ENCODE measurements at places on chromosomes 2 and 18.
A peak's percentile ranks its signal among the peaks of the same experiment; 100 is the strongest.

DNA sequence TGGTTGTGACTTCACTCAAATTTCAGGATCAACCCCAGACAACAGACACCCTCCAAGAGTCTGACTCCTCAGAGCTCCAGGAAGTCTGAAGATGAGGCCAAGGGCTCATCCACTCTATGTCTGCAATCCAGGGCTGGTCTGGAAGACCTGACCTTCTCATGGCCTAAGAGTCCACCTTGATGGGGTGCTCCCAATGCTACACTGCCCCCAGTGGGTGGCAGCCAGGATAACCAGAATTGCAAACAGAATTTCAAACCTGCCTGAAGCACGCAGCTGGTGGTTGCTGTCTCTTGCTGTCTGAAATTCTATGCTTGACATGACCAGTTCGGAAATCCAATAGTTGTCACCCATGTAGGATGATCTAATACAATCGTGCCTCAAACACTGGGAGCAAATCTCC, 96.0 kb downstream of the UXS1 start:
- DNase-seq = no peak

- DNase-seq = no peak
Observed at GRCh38 chr2:40127890-40128557, 323.9 kb downstream of the SLC8A1 start.

DNA sequence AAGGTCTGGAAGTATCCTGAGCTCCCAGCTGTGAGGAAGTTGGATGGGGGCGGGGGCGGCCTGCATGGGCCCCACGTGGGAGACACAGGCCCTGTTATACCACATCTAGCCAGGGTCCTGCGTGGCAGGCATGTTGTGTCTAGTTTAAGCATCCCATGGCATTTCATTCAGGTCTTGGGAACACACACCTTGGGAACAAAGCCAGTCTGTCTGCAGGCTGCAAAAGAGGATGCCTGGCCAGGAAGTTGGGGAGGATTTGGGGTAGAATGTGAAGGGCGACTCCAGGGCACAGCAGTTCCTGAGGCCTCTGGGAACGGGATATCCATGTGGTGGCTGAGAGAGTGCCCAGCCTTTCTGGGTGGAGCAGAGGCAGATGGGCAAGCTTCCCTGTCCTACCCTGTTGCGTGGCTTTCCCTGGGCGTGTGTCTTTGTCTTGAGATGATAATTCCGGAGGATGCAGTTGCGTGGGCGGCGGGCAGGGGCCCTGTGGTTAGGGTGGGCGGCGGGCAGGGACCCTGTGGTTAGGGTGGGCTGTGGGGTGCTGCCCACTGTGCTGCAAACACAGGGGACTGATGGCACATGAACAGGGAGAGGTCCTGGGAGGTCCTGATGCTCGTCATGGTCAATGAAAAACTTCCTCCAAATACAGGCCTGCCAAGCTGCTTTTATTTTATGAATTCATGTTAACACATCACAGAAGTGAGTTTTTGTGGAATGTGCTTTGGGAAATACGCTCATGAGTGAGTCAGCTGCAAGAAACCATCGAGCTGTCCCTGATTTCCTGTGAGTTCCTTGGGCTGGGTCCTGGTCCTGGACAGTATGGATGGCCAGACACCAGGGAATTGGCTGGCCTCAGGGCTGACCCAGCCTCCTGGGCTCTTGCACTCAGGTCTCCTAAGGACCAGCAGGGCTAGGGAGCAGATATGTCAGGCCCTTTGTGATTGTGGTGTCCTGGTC, 90.0 kb upstream of the HS6ST1 start:
- DNase-seq = no peak

- no peak for DNase-seq
Observed at GRCh38 chr18:2102022-2102421, 469.3 kb downstream of the METTL4 start.

- DNase-seq = no peak
Observed at GRCh38 chr18:48862678-48863270, 88.0 kb downstream of the SMAD7 start.

DNA sequence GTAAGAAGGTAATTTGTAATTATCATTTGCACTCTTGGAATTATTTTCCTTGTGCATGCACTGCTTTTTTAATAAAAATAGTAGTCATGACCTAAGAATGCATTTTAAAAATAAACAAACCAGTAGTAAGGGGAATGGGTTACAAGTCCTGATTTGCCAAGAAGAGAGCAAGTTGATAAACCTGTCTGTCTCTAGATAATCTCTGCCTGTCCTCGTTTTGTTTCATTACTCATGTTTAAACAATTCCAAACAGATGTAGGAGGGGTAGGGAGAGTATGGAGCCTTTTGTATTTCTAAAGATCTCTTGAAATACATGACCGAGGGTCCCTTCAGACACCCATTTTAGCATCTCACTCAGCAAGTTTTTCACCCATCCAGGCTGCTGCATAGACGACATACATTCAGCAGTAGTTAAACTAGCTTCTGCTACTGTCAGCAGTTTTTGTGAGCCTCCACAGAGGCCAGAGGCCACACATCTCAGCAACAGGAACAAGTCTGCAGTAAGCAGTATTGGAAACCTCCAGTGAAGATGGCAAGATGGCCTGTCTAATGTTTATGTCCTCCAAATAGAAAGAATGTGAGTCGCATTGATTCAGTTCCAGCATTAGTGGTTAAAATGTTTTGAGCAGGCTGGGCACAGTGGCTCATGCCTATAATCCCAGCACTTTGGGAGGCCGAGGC, 2.3 kb upstream of the EXOC6B start:
- no peak for DNase-seq

- DNase-seq = peak; percentile 77
Observed at GRCh38 chr2:218892693-218893348, 12.2 kb downstream of the WNT10A start.

- peak; percentile 0 for DNase-seq
Observed at GRCh38 chr2:73035899-73036711, 35.4 kb downstream of the SFXN5 start.

DNA sequence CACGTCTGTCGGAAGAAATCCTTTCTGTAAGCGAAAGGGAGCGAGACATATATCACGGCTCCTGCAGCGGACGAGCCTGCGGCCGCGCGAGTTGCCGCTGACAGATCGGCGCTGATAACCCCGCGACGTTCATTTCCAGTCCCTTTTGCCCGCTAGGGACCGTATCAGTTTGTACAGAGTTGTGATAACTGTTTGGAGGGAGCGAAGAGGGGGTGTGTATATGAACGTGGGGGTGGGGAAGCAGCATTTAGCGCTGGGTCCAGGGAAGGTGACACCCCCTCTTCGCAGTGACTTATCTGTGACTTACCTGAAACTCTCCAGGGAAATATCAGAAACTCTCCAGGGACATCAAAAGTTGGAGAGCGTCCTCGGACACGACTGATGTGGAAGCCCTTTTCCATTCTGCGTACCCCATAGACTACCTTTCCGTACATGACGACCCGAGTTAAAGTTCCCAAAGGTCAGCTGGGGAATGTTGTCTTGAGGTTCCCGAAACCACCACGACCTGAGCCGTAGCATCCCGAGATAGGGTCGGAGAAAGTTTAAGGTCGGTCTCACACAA, 948 bp upstream of the GATA6 start:
- peak; percentile 84 for DNase-seq

DNA sequence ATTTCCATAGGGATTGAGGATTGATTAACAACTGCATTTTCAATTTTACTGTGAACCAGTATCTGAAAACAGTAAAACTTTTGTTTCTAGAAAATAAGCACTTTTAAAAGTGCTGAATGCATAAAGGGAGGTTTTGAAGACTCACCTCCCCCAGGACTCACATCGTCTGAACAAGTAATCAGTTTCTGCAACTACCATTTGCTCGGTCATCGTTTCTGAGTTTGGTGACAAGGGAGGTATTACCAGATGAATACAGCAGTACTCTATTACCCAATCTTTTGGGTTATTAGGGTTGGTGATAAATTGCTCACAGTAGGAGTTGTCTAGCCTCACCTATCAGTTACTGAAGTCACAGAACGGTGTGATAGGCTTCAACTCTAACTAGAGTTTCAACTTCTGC, 234.5 kb upstream of the FN1 start:
- no peak for DNase-seq

DNA sequence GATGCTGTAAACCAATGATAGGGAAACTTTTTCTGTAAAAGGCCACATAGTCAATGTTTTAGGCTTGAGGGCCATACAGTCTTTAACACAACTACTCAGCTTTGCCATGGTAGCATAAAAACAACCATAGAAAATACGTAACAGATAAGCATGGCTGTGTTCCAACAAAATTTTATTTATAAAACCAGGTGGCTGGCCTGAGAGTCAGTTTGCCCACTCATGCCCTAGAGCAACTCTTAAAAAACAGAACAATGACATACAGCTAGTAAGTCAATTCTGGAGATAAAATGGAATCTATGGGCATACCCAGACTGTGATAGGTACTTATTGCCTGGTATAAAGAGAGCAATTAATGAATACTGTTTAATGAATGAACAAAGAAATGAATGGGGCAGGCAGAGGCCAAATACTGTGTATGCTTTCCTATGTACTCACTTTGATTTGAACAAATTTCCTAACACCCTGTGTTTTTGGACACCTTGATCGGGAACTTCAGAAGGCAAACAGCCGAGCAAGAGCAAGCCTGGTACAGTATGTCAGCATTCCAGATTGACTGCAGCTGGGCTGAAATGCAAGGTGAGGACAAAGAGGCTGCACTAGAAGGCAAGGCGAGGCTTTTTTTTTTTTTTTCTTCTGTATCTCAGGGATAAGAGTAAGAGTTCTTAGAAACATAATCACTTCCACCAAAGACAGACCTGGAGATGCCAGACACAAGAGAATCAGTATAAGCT, 315.3 kb downstream of the CLIP4 start:
- DNase-seq = no peak

GRCh38 chr2:186909095-186909494, 60.1 kb upstream of the ZSWIM2 start:
- DNase-seq = no peak

DNA sequence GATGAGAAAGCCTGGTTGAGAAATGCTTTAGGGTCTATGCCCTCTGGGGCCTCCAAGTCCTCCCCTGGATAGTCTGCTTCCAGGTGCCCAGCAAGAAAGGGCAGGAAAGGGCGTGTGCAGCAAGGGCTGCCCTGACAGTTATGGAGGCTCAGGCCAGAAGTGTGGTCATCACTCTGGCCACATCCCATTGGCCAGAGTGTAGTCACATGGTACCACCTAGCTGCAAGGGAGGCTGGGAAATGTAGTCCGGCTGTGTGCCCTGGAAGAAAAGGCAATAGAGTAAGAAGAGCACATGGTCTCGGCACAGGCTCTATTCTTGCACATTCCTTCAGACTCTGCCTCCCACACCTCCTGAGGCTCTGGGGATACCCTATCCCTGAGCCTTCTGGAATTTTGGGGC, 35.7 kb downstream of the ODC1 start:
- peak; percentile 52 for DNase-seq

GRCh38 chr2:96579422-96579821, 42.9 kb downstream of the ARID5A start:
- DNase-seq = no peak

- DNase-seq = no peak
Observed at GRCh38 chr2:235960716-235961640, 207.2 kb downstream of the GBX2 start.

DNA sequence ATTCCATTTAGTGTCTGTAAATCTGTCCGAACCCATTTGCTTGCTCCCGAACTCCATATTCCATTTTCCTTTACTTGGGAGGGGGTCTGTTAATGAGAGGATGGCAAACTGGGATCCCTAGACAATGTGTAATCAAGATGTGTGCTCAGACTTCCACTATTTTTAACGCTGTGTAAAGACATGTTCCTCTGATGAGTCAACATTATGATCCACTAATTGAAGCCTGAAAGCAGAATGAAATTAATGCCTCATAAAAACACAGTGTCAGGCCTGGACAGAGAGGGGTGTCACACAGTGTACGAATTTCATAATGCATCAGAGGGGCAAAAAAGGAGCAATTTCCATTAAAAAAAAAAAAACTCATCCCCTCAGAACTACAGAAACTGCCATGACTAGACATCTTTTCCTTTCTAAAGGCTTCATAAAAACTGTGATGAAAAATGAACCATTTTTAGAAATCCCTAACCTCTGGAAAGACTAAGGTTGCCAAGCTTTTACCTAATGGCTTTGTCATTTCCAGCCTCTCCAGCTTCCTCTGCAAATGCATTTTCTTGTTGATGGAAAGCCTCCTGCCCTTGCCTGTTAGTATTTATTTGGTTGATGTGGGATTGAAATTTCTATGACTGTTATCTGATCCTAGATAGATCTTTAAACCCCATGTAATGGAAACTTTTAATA, 209.2 kb upstream of the DCC start:
- no peak for DNase-seq

DNA sequence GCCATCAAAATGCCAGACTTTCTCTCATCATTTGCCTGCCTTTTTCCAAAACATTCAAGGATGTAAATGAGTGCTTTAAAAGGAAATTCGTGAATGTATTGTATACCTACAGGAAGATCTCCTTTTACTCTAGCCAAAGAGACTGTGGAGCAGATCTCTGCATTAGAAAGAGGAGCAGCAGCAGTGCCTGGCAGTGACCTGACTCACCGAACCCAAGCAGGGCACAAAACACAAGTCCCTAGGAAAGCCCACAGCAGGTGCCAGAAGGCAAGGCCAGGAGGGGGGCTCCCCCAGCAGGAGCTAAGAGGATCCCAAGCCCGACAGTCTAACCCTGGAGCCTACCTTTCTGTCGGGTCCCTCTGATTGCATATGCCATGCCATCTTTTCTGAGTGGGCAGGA, 47.9 kb downstream of the L3MBTL4 start:
- no peak for DNase-seq

DNA sequence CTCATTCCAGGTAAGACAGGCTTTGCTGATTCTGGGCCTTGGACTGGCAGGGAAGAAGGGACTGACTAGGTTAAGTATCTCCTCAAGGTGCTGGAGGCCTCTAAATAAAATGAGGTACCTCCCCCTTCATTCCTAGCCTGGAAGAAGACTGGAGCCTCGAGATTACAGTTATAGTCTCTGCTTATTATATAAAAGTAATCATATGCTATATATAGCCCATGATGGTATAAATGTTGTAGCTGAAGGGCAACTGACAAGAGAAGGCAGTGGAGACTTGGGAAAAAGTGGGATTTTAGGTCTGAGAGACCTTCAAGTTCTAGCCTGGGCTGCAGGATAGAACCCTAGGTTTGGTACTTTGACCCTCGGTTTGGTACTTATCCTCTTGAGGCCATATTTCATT, 248.3 kb downstream of the PLCL1 start:
- no peak for DNase-seq

Measured in OCI-M1 (cell line).